ENCODE measurements at places on chromosomes 11 and 22. TPM values are rescaled to one million over a fixed set of nuclear protein-coding genes. Genes with fewer than 3 reads are reported as not detected.

DNA sequence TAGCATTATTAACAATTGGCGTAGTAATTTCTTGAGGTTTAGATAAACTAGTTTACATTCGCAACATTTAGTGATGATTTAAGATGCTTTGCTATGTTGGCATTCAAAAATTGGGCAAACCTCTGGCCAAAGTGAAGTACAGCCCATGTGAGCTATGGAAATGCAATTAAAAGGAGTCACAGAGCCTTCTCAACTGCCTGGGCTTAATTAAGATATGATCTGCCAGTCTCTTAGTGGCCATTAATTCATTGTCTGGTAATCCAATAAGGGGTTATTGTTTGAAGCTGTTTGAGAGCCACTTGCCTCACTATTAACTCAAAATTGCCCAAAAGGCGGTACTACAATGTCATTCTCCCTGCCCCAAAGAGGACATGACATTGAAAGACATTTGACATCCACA is 608.9 kb downstream of the NTM start:
- no peak for DNase-seq
- no peaks in the 10 kb centered on the region for H3K36me3 ChIP-seq
- no peak overlapping the region for H3K4me3 ChIP-seq
- peaks cover 14% of the 10 kb centered on the region for H3K4me1 ChIP-seq

GRCh38 chr11:32176223-32176934 is 85.5 kb downstream of the RCN1 start:
- DNase-seq, result peak; percentile 45
- peaks cover 28% of the 10 kb centered on the region for H3K27me3 ChIP-seq
- H3K4me1 ChIP-seq, result no peaks in the 10 kb centered on the region
- H3K36me3 ChIP-seq, result no peaks in the 10 kb centered on the region
- H3K4me3 ChIP-seq, result no peak overlapping the region

NRXN2 gene
- 12.0 TPM for total RNA-seq

GRCh38 chr11:108160970-108161566 is 39.7 kb downstream of the ACAT1 start:
- no peak for DNase-seq
- no peak overlapping the region for H3K27ac ChIP-seq
- no peak overlapping the region for H3K4me3 ChIP-seq
- peaks cover 19% of the 10 kb centered on the region for H3K36me3 ChIP-seq

- H3K4me1 ChIP-seq, result no peaks in the 10 kb centered on the region
- H3K27me3 ChIP-seq, result peaks cover 23% of the 10 kb centered on the region
- H3K36me3 ChIP-seq, result no peaks in the 10 kb centered on the region
Measured at GRCh38 chr22:27086080-27087044, 429.0 kb downstream of the MIAT start.

Data from mesothelial cell of epicardium (in vitro differentiated cells).